ENCODE measurements at places on chromosomes 2 and 18.

DNA sequence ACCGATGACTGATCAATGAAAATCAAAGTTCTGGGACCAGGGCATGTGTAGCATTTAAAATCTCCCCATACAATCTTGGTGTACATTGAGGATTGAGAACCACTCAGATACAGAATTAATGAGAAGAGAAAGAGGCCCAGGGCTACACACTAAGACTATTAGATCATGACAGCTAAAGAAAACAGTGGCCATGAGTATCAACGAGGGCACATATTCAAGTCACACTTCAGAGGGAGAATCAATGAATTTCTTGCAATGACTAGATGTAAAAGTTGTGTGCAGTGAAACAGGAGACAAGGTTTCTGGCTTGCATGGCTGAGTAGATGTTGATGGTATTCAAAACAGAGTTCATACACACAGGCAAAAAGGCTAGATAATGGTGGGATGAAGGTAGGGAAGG, 29.1 kb downstream of the METTL8 start:
- DNase-seq: no peak

GRCh38 chr2:236177967-236178889, 10.0 kb upstream of the GBX2 start:
- DNase-seq: peak; percentile 69

- no peak for DNase-seq
These were observed 49.0 kb downstream of the VSNL1 start for GRCh38 chr2:17589406-17590035.

DNA sequence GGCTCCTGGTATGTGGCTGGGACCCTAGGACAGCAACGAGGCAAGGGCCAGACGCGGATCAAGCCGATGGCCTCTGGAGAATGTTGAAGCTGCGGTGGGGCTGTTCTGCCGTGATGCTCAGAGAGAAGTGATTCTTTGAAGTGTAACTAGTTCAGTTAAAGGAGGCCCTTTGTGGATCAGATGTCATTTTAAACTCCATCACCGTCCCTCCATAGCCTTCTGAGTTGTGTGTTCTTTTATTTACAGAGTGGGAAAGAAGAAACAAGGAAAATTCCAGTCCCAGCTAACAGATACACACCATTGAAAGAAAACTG, 403 bp downstream of the PNO1 start:
- no peak for DNase-seq

DNA sequence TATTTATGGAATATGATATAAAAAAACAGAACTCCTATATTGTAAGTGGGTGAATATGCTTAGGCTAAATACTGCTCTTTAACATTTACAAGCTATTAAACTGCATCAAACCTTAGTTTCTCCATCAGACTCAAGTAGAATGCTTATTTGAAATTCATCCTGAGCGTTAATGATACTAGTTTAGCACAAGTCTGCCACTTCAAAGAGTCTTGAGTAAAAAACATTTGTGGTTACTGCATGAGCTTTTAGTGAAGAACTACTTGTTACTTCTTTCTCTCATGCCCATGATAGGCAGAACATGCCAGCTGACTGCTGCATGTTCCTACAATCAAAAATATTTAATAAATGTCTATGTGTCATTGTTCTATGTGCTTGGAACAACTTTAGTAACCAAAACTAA, 12.1 kb downstream of the YES1 start:
- DNase-seq: no peak

DNA sequence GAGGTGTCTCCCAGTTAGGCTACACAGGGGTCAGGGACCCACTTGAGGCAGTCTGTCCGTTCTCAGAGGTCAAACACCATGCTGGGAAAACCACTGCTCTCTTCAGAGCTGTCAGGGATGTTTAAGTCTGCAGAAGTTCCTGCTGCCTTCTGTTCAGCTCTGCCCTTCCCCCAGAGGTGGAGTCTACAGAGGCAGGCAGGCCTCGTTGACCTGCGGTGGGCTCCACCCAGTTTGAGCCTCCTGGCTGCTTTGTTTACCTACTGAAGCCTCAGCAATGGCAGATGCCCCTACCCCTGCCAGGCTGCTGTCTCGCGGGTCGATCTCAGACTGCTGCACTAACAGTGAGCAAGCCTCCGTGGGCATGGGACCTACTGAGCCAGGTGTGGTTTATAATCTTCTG, 346.3 kb downstream of the CELF4 start:
- DNase-seq: no peak

DNA sequence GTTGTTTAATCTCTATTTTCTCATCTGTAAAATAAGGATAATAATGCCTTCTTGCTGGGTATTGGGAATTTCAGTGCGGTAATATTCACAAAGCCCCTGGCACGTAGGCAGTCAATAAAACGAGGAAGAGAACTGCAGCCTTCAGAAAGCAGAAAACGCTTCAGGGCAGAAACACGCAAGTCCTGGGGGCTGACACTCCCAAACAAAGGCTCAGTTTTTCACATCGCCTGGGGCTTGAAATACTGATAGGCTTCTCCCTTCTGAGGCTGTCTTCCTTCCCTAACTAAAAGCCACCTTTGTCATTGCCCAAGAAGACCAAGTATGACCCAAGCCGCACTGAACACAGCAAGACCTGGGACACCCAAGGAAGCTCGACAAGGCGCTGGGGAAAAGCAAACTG, 32.4 kb downstream of the TMEM177 start:
- no peak for DNase-seq

DNA sequence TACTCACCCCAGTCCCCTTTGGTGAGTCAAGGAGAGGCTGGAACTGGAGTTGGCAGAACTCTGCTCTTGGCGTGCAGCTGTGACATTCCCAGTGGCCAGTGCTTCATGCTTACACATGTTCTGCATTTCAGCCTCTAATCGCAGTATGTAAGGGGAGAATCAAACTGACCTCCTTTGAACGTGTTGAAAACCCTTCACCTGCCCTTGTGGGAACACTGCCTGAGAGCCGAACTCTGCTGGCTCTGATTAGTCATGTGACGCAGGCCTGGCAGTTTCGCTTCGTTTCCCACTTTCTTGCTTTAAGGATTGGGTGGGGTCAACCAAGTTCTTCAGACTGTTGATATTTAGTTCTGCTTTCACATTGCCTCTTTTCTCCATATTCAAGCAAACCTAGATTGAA, 173.8 kb upstream of the BCL2L11 start:
- no peak for DNase-seq

GRCh38 chr2:221895366-221896121, 323.4 kb upstream of the EPHA4 start:
- no peak for DNase-seq

DNA sequence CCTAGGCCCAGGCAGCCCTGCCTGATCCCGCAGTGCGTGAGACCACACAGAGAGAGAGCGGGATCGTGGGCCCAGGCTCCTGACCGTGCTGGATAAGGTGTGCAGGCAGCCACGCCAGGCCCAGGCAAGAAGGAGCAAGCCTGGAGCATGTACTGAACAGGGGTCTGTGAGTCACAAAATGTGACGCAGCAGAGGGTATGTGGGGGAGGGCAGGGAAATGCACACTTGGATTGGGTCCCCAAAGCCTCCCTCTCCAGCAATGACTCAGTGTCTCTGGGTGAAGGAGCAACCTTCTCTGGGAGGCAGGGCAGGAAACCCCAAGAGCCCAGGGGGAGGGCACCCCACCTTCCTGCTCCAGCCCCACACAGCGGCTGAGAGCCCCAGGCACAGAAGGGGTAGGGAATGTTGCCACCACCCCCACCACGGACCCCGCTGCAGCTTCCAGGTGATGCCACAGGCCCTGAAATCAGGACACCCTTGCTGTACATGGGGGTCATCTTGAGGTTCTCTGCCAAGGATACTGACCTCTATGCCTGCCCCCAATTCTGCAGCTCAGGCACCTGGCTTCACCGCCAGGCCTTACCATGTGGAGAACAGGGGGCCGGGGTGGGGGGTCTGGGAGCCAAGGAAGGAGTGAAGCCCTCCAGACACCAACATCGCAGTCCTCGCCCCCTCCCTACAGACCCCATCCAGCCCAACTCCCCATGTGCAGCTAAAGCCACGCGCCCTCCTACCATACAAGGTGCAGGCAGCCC, 1.3 kb upstream of the GPC1 start:
- no peak for DNase-seq

GRCh38 chr2:61770746-61771145, 83.1 kb downstream of the FAM161A start:
- DNase-seq: no peak

- DNase-seq: no peak
These were observed 22.5 kb downstream of the TMEM178A start for GRCh38 chr2:39688181-39688580.

GRCh38 chr2:207092818-207093217, 72.9 kb downstream of the KLF7 start:
- DNase-seq: no peak

DNA sequence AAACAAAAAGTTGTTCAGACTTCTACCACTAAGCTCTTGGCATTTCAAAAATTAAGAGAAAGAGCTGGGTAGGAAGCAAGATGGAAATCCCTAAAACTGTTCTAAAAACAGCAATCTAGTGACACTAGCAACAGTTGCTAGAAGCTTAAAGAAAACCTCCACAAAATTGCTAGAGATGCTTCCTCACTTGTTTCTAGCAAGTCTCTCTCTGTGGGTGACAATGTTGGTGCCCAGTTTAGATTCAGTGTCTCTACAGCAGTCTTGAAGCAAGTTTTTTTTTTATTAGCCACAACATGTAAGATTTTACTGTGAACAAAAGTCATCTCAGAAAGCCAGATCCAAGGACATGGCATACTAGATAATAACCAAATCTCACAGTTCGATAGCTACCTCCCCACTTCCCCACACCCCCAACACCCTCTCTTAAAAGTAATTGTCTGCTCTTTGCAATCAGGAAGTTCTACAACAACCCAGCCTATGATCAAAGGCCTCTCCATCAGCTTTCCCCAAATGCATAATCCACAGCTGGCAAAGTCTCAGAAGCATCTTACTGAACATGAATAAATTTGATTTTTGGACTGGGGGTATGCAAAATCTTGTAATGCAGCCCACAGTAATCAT, 70.0 kb downstream of the ANKRD44 start:
- no peak for DNase-seq
